Stimulated activated CD4-positive, alpha-beta T cell treated with anti-CD3 and anti-CD28 coated beads, Interleukin-4, amount 100 ng/mL, for 1 hour (primary cell): ENCODE measurements at places on chromosomes 1 and 21.
A peak's percentile ranks its signal among the peaks of the same experiment; 100 is the strongest.

GRCh38 chr1:226126824-226127569, 59.5 kb downstream of the ACBD3 start:
- no peak for DNase-seq

- DNase-seq: peak; percentile 41
These were observed 618 bp downstream of the CLCC1 start for GRCh38 chr1:108962681-108963051.

- DNase-seq: no peak
These were observed 7.1 kb downstream of the C1orf226 start for GRCh38 chr1:162388615-162389014.

GRCh38 chr1:236057546-236057945, 7.3 kb downstream of the NID1 start:
- DNase-seq: no peak

DNA sequence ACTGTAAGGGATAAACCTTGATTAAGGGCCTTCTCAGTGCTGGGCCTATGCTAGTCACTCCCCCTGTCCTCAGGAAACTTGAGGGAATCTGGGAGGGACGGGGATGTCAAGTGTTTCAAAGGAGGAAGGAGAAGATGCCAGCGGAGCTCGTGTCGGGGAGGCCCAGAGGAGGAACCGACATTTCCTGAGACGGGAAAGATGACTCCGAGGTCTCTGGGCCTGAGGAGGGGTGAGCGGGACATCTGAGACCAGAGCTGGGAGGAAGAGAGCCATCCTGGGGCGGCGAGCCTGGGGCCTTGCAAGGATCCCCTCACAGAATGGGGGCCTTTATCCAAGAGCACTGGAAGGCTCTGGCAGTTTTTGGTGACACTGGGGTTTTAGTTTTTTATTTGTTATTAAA, 10.4 kb downstream of the SLC66A1 start:
- DNase-seq: no peak

DNA sequence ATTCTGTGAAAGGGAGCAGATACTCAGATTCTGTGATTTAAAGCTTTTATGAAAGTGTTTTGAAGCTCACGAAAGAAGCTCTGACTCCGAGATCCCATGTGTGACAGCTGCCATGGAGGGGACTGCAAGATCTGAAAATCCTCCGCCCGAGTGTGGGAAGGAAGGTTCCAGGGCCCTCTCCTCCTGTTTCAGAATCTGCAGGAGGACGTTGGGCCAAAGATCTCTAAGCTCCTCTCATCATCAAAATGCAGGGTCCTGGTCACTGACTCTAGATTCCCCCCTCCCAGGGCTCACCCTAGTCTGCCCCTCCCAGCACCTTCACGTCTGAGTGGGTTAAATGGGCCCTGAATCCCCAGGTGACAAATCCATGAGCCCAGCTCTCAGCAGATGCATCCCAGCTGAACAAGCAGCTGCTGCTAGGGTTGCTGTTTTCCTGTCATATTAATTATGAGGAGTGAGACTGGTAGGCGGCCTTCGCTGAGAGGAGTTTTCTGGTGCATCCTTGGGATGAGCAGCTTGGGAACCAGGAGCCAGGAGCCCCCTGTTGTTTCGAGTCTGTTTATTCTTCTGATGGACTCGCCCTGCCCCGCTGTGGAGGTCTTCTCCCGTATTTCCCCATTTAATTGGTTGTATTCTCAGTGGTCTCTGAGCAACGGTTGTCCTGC, 402.0 kb downstream of the MATN1 start:
- DNase-seq: no peak

- DNase-seq: no peak
These were observed 87.6 kb downstream of the PDE9A start for GRCh38 chr21:42741066-42741465.
